ENCODE measurements at places on chromosomes 1 and 21. TPM values are rescaled to one million over a fixed set of nuclear protein-coding genes. Genes with fewer than 3 reads are reported as not detected.

The SCMH1 gene
- 55.4 TPM for total RNA-seq

DNA sequence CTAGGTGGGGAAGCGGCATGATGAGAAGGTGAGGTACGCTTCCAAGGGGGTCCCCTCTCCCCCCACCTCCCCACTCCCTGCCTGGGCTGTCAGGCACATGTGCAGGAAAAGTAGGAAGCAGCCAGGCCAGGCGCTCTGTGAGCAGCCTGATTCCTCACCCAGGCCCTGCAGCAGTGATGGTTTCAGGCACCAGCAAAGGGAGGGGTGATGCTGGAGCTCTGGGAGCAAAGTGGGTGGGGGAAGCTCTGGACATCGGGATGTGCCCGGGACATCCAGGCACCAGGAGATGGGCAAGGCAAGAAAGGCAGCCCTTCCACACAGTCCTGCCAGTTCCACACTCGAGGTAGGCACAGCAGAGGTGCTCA, 106.1 kb downstream of the CRYAA start:
- no peak for DNase-seq

DNA sequence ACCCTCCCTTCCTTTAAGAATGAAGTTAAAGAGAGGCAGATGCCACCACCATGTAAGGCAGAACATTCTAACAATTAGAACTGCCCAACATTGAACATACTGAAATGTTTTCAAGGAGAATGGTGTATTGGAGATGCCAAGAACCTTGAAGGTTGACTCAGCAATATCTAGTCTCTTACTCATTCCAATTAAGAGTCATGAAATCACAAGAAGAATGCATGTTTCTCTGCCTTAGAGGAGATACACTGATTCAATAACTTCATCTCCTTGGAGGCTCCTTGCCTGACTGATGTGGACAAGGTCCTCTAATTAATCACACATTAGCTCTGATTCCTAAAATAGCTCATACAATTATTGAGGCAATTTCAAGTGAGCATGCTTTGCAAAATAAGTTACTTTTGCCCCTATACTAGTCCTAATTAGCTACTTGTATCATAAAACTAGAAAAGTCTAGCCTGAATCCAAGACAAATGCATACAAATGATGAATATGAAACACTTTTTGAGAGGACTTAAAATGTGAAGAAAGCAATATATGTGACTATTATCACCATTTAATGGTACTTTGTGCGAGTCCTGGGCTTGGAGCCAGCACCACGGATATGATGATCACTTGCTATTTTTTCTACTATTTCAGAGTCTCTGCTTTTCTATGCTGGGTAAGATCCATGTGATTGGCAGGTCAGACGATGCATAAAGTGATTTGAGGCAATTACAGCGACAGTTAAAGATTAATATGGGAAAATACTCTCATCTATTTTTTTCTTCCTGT, 114.5 kb downstream of the DSCAM start:
- no peak for DNase-seq

DNA sequence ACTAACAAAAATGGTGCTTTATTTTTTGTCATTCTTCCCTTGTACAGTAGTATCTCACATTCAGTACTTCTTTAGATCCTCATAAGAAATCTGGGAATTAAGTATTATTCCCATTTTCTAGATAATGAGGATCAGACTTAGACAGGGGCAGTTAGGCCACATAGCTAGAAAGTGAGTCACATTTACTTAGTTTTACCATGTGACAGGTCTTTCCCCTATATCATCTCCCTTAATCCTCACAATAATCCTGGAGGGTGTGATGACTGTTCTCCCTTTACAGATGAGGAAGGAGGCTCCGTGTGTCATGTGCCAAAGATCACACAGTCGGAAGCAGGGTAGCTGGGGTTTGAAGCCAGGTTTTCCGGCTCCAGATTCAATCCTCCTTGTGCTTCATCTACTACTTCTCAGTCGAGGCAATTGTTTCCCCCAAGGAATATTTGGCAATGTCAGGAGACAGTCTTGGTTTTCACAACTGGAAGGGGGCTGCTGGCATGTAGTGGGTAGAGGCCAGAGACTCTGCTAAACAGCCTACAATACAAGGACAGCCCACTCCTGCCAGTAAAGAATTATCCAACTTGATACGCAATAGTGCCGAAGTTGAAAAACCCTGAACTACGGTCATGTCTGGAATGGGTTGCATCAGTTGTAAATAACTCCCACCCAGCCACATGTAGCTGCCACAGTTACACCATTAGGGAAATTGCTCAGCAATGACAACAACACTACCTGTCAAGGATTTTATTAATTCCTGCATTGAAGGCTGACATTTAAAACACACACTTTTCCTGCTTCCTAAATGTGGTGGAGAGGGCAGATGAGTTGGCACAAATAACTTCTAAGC, 54.5 kb downstream of the C8B start:
- DNase-seq = no peak

- no peak for DNase-seq
These were observed 113.7 kb downstream of the FAF1 start for GRCh38 chr1:50846224-50846839.

The SWT1 gene
- total RNA-seq = 10.5 TPM

The SCAMP3 gene
- total RNA-seq = 53.1 TPM

DNA sequence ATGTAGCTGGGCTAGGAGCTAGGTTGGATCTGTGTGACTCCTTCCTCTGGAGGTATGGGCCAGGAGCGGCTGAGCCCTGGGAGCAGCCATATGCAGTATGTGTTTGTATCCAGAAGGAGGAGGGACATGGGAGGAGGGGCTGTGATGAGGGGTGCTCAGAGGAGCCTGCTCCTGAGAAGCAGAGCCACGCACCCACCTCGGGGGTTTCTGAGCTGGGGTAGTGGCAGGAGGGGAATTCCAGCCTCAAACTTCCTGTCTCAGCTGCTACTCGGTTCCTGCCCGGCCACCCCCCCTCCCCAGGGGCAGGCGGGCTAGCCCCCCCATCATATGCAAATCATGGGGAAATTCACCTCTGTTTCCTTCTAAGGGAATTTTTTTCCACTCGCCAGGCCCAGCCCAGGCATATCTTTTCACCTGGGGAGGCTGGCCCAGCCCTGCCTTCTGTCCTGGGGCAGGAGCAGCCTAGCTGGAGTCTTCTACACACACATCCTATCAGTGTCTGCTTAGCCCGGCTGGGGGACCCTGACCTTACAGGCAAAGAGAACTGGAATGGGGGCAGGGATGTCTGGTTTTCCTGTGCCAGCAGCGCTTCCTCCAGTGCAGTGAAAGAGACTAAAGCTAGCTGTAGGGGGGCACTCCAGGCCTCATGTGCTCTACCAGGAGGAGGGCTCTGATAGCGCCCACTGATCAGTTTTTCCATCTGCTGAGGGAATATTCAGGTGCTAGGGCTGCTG, 3.0 kb downstream of the ZC3H12A start:
- no peak for DNase-seq

The NPHS2 gene
- total RNA-seq = not detected

The MMP23B gene
- 5.3 TPM for total RNA-seq

DNA sequence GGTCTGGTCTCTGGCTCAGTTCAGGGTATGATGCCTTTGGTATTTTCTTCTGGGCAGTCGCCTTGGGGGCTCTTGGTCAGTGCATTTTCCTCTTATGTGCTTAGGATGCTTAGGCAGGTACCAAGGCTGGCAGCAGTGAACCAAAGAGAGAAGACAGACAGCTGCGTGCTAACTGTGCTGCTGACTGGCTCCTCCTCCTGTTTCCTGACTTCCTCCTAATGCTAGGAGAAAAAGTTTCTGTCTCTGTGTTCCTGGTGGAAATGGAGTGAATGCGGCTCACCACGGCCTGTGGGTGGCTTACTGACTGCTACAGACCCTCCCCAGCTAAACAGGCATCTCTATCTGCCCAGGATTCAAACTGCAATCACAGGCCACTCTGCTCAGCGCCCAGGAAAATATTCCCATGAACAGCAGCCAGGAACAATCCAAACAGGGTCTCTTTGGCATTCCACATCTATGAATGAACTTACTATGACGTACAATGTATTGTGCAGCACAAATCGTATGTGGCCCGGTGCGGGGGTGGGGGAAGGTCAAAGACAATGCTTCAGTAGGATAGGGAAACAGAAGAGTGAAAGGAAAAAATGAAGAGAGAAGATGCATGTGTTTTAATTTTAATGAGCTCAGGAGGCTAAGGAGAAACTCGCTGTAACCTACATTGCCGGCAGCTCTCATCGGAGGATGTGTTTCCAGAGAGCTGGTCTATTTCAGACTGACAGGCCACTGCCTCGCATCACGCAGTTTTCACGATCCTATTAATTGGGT, 2.8 kb downstream of the ABCG1 start:
- DNase-seq = no peak

The LENEP gene
- 0.84 TPM for total RNA-seq

The CLIC6 gene
- 16.3 TPM for total RNA-seq

The MIS18A gene
- 22.3 TPM for total RNA-seq

The RPTN gene
- total RNA-seq = not detected

GRCh38 chr1:119506941-119507340, at the start of gene HSD3B1:
HSD3B1 (plus strand) TSS chr1:119507210; CDS start chr1:119507477, 267 bp downstream.
- no peak for DNase-seq

GRCh38 chr1:116008656-116009390, 32.5 kb downstream of the SLC22A15 start:
- DNase-seq = no peak

The AUNIP gene
- 5.9 TPM for total RNA-seq

The KMO gene
- not detected for total RNA-seq

The DMBX1 gene
- total RNA-seq = not detected

The CASQ2 gene
- total RNA-seq = not detected

The TMCO1 gene
- total RNA-seq = 102 TPM

DNA sequence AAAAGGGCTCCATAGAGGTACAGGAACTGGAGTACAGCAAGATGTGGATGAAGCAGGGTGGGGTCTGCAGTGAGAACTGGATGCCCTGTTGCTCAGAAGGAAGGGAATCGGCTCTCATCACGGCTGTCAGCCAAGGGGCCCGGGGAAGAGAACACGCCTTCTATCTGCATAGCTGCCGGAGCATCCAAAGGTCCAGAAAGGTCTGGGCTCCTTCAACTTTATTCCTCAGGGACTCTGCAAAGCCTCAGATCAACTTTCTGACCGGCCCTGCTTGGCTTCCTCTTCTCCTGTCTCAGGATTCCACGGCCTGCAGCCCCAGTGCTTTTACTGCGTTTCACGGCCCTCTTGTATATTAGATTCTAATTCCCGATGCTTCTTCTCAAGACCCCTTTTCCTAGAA, 34.8 kb downstream of the KRTAP19-8 start:
- DNase-seq = no peak

DNA sequence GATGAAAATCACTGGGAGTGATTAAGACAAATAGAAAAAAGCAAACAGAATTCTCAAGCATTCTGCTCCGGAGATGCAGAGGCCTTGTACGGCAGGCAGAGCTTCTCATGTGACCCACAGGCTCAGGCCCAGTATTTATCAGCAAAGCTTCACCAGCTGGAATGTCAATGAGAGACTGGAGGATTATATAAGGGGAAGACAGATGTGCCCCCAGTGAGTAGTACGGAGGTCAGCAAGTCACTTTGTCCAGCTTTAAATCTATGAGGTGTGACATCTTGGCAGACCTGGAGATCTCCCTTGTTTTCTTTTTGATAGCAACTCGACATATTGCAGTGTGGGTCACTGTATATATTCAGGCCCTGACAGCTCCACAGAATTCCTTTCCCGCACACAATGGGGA, 106.8 kb downstream of the HHIPL2 start:
- DNase-seq = no peak

- DNase-seq = no peak
These were observed 123.4 kb downstream of the CRYAA start for GRCh38 chr21:43292041-43292865.

- no peak for DNase-seq
These were observed 36.1 kb upstream of the FAM131C start for GRCh38 chr1:16109571-16109970.

Measured in progenitor cell of endocrine pancreas (in vitro differentiated cells).